NCI-H460 (cell line): ENCODE measurements at places on chromosomes 5 and 9. TPM values are rescaled to one million over a fixed set of nuclear protein-coding genes. Genes with fewer than 3 reads are reported as not detected.

LAMC3 gene
- total RNA-seq = 8.9 and 9.2 TPM in 2 replicates

ZFR gene
- 116 and 123 TPM in 2 replicates for total RNA-seq

PCDHA12 gene
- total RNA-seq = 4.4 and 5.6 TPM in 2 replicates

SH3RF2 gene
- total RNA-seq = 8.4 and 10.6 TPM in 2 replicates

FOXD1 gene
- 15.6 and 16.6 TPM in 2 replicates for total RNA-seq

CAMK2A gene
- total RNA-seq = not detected in 2 replicates

ZNG1C gene
- total RNA-seq = 50.9 and 54.8 TPM in 2 replicates

SLC25A2 gene
- total RNA-seq = not detected in 2 replicates
